NCI-H187 treated with DMSO at 0.1 percent for 48 hours (cell line): ENCODE measurements at places on chromosomes 5 and 9.
A peak's percentile ranks its signal among the peaks of the same experiment; 100 is the strongest.

GRCh38 chr9:97985058-97985861, 2.1 kb downstream of the ANP32B start:
- no peak for DNase-seq

DNA sequence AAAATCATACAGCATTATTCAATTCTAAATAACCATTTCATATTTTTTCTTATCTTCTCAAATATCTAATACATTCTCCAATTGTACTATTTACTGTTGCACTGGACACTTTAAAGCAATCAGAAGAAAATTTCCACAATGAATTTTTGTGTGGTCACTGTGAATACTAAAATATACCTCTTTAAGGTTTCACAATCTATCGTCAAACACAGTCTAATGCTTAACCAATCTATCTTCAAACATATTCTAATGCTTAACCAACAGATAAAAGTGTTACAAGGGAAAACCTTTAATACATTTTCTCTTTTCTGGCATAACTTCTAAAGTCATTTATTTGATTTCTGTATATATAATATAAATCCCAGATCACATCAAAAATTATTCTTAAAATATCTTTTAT, 2035.5 kb upstream of the CDH6 start:
- DNase-seq: no peak

GRCh38 chr9:124496463-124496862, 10.7 kb downstream of the NR5A1 start:
- DNase-seq: no peak

GRCh38 chr9:122213589-122214413, 15.0 kb downstream of the LHX6 start:
- DNase-seq: peak; percentile 43

DNA sequence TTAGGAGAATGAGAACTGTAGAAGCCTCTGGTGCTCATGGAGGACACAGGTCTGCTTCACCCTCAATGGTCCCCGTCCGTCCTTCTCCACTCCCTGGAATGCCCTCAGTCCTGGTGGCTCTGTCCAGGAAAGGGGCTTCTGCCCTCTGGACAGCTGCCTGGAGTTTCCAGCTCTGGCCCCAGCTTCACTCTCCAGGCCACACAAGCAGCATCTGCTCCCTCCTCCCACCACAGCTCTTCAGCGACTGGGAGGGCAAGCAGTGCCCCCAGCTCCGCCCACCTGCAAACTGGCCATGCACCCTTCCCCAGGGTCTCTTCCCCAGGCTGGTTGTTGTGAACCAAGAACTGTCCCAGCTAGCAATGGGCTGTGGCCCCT, 4.7 kb downstream of the SARDH start:
- no peak for DNase-seq

DNA sequence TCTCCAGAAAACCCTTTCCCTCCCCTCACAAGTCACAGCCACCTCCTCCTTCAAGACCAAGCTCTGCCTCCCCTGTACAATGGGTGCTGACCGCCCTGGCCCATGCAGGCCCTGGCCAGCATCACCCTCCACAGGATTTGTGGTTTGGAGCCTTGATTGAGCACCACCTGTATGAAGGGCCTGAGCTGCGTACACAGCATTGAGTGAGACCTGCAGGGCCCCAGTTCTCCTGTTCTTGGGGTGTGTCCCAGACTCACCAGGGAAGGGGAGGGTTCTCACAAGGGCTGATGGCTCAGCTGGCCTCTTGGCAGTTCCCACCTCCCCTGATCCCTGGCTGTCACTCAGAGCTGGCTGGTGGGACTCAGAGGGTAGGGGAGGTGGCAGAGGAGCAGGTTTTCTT, 63.7 kb upstream of the IER5L start:
- DNase-seq: no peak

DNA sequence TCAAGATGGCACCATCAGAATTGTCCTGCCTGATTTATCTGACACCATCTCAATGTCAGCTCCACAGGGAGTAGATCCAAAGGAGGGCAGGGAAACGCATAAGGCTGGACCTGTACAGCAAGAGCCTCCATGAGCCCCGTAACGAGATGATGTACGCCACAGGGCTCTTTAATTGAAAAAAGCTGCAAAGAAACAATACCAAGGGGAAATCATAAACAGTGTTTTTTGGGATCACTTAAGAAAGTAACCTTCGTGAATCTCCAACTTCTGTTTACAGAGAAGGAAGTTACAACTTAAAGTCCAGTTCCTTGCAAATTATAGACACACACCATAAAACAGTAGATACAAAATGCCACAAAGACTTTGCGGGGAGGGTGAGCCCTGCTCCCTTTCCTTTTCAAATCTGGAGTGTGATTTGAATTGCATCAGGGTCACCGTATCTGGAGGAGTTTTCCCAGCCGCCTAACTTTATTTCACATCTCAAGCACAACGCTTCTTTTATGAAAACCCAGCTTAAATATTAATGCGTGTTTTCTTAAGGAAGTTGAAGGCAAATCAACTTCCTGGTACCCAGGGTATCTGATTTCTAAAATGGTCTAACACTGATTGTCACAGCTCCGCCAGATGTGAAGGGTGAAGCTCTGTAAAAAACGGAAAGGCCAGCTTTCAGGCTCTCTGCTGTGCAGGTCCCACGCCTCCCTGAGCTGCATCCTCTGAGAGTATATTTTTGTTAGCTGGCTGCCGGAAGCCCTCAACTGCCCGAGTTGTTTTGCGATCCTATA, 88.9 kb downstream of the EBF1 start:
- no peak for DNase-seq

DNA sequence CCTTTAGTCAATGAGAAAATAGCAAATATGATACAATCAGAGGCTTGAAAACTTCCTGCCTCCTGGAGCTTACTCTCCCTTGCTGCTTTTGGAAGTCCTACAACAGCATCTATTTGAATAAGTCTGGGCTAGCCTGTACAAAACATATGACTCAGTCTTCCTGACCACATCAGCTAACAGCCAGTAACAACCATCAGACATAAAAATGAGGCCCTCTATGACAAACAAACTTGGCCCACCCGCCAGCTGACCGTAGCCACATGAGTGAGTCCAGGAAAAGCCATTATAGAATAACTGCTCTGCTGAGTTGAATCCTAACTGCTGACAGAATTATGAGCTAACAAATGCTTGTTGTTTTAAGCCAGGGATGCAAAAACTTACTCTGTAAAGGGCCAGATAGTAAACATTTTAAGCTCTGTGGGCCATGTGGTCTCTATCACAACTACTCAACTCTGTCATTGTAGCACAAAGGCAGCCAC, 347.6 kb downstream of the PTPRD start:
- DNase-seq: no peak

DNA sequence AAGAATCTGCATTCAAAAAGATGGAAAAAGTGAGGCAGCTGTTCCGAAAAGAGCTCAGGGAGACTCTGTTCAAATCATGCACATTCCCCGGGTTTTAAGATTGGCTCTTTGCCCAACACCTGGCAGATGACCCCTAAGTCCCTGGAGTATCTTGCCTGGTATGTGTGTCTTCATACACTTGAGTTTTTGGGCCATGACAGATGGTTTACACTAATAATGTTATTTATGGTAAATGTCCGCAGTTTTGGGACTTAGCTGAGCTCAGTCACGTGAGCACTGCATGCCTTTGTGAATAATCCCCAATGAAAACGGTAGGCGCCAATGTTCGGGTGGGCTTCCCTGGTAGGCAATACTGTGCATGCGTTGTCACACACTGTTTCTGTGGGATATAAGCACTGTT, 316.1 kb downstream of the PRDM9 start:
- no peak for DNase-seq
